ENCODE measurements at places on chromosomes 1 and 21.

GRCh38 chr1:82894635-82895034, 1093.9 kb downstream of the ADGRL2 start:
- DNase-seq: no peak

DNA sequence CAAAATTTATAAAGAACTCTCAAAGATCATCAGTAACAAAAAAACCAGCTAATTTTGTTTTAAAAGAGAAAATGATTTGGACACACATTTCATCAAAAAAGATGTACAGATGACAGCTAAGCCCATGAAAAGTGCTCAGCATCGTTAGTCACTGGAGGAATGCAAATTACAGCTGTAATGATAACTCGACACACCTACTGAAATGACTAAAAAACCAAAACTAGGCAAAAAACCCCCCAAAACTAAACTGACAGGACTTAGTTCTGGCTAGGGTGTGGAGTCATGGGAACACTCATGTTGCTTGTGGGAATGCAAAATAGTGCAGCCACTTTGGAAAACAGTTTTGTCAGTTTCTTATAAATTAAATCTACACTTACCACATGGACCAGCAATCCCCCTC, 59.5 kb downstream of the CNIH3 start:
- DNase-seq: no peak

DNA sequence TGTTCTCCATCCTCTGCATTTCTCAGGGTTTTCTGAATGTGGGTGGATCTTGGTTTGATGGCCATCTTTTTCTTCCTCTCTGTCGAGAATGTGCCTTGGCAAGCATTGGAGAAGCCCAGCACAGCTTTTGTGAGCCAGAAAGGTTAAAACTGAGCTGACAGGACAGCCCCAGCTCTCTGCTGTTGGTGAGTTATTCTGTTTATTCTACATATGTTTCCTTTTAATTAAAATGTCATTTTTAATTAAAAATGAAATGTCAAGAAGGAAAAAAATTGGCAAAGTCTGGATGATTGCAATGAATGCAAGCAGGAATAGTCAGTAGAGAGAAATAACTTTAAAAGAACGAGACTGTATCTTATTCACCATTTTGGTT, 325.8 kb downstream of the PTBP2 start:
- DNase-seq: no peak

DNA sequence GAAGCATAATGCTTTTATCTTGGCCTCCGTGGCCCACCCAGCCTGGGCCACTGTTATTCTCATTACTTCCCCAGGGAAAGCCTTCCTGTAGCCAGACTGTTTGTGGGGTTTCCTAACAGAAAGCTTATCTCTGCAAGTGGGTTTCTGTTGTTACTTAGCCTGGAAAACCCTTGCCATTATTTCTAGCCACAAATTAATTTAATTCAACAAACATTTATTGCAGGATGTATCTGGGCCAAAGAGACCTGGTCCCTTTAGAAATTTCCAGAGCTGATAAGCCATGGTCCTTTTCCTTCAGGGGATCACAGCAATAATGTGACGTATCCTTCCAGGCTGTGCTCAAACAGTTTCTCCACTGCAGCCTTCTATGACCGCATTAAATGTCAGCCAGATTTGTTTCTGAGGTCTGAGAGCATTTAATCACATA, 20.9 kb downstream of the TNN start:
- no peak for DNase-seq

GRCh38 chr1:164518692-164519332, 40.2 kb upstream of the PBX1 start:
- DNase-seq: no peak

GRCh38 chr1:185860311-185860710, 126.1 kb downstream of the HMCN1 start:
- no peak for DNase-seq

DNA sequence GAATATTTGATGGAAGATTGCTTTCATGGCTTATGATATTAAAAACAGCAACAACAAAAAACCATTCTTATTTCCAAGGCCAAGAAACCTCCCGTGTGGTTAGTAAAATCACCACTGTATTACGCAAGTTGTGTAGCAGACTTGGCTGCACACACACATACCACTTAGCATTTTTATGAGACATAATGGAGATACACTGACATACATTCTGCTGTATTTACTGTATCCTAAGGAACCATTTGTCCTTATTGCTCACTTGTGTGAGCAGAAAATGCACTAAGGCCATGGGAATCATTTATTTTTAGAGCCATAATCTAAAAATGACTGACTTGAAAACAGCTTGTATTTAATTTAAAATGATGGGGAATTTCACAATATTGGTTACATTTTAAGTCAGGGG, 584 bp upstream of the C1orf141 start:
- DNase-seq: no peak

GRCh38 chr1:184656221-184656620, 98.4 kb downstream of the EDEM3 start:
- DNase-seq: no peak

DNA sequence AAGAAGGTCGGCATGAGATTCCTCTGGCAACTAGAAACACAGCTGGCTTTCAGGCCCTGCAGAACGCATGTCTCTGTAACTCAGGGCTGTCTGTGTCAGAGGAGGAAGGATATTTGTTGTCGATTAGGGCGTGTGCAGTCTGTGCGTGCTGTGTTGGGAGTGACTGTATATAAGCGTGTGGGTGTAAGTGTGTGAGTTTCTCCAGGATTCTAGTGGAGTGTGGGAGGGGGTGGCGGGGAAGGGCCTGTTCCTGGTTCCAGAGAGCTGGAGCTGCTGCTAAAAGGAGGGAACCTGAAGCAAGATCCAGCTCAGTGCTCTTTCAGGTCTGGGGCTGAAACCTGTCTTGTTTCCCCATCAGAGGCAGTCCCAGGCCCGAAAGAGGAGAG, 74.3 kb downstream of the SLC16A1 start:
- no peak for DNase-seq

DNA sequence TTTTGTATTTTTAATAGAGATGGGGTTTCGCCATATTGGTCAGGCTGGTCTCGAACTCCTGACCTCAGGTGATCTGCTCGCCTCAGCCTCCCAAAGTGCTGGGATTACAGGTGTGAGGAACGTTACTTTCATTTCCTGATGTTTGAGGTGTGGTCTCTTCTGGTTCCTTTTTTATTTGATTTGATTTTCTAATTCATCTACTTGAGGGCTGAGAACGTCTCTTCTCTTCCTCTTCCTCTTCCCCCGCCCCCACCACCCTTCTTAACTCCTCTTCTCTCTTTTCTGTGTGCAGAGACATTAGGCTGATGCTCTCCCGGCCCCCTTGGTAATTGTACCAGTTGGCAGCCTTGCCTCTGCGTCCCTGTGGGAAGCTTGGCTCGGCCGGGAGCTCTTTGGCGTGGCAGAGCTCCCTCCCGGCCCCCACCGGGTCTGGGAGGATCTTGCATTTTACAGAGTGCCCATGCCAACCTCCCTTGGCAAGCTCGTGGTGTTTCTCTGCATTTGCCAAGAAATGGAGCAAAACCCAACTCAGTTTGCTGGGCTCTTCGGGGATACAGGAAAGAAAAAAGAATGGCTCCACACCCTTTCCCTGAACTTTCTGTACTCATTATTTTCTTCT, 19.9 kb downstream of the CRYAA start:
- no peak for DNase-seq

- DNase-seq: no peak
These were observed 119.8 kb upstream of the KCNJ6 start for GRCh38 chr21:38036016-38036415.

DNA sequence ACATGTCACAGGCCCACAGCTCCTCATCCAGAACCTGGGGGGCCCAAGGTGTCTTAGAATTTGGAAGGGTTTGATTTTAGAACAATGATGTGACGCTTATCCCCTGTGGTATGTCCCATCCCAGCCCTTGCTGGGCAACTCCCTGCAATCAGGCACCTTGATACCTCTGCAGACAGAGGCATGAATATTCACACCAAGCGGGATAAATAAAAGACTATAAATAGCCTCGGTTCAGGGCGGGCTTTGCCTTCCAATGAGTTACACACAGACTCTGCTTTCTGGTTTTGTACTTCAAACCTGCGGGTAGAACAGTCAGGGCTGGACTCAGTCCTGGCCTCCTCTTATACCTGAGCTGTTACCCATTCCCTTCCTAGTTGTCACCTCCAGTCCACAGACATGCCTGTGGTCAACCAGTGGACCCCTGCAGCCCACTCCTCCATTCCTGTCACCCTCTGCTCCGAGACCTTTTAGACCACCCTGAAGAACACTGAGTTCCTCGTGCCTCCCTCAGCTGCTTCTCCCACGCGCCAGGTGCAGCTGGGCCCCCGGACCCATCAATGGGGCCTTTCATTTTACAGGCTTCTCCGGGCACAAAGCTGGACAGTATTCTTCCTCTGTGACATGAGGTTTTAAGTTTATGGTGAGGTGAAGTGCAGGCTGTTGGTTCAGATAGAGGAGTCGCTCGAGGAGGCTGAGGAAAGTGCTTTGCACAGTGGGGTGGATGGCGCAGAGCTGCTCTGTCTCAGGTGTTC, 120.1 kb upstream of the TNR start:
- no peak for DNase-seq

GRCh38 chr1:168057921-168058320, 78.8 kb downstream of the GPR161 start:
- DNase-seq: no peak

DNA sequence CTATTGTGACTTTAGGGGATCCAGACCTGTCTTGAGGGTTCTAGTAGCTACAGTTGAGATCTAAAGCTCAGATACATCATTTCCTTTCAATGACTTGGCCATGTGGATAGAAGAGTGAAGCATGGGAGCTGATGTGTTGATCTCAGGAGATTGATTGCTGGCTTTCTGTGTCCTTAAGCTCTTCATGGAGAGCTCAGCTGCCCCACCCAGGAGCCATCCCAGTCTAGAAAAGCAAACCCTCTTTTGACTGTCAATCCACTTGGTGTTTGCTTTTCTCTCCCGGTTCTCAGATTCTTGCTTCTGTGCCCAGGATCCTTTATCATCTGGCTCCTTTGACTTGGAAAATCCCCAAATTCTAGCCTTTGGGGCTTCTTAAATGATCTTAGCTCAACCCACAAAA, 87.2 kb downstream of the ATP1A1 start:
- no peak for DNase-seq

- no peak for DNase-seq
These were observed 188.3 kb downstream of the NRIP1 start for GRCh38 chr21:14876524-14876840.

GRCh38 chr1:100494393-100495084, 43.4 kb upstream of the GPR88 start:
- no peak for DNase-seq

Measured in stimulated activated CD4-positive, alpha-beta T cell treated with anti-CD3 and anti-CD28 coated beads, Interleukin-1b, Interleukin-23, amount 100 ng/mL, for 1 hour (primary cell).